SHP77 (cell line): ENCODE measurements at places on chromosomes 7 and 10.
A peak's percentile ranks its signal among the peaks of the same experiment; 100 is the strongest.

- DNase-seq, result no peak
These were observed 186.2 kb upstream of the NPSR1 start for GRCh38 chr7:34471844-34472243.

GRCh38 chr10:14667781-14668180 is 106.9 kb downstream of the FAM107B start:
- DNase-seq, result no peak

GRCh38 chr10:27680006-27680557 is 65.5 kb downstream of the MKX start:
- DNase-seq, result no peak

DNA sequence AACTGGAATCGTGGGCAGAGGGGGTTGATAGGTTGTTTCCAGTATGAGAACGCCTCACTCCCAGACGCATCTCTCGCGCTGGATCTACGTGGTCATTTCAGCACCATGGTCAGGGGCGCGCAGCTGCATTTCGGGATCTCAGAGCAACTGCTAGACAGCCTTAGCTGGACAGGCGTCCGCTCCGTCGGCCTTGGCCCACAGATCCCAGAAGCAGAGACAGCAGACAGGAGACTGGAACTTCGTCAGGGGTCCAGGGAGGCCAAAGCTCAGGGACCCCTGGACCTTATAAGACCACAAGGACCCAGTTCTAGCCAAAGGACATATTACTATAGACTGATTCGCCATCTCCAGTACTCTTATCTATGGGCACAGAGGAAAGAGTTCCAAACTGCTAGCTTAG is 5.3 kb downstream of the NEUROG3 start:
- DNase-seq, result no peak

DNA sequence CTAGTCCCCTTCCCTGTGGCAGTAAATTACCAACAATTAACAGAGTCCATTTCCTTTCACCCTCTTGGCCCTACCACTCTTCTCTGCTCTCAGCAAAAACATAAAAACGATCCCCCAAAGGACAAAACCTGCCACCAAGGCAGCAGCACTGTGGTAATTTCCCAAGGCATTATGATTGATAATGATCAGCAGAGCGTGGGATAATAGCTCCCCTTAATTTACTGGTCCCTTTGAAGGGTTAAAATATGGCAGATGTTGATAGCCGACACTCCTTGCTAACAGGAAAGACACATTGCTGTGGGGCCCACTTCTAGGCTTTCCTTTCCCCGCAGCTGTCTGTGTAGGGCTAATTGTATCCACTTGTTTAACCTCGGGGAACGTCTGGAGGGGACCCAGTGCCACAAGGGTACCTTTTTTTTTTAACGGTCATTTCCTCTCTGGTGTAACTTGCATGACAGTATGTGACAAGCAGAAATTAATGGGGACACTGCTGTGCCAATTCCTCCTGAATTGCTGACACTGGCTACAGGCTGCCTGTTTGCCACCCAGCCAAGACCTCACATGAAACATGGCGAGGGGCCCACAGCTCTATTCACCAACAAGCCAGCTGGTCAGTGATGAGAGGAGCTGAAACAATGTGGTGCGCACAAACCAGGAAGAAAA is 81.3 kb downstream of the CDK6 start:
- DNase-seq, result no peak

DNA sequence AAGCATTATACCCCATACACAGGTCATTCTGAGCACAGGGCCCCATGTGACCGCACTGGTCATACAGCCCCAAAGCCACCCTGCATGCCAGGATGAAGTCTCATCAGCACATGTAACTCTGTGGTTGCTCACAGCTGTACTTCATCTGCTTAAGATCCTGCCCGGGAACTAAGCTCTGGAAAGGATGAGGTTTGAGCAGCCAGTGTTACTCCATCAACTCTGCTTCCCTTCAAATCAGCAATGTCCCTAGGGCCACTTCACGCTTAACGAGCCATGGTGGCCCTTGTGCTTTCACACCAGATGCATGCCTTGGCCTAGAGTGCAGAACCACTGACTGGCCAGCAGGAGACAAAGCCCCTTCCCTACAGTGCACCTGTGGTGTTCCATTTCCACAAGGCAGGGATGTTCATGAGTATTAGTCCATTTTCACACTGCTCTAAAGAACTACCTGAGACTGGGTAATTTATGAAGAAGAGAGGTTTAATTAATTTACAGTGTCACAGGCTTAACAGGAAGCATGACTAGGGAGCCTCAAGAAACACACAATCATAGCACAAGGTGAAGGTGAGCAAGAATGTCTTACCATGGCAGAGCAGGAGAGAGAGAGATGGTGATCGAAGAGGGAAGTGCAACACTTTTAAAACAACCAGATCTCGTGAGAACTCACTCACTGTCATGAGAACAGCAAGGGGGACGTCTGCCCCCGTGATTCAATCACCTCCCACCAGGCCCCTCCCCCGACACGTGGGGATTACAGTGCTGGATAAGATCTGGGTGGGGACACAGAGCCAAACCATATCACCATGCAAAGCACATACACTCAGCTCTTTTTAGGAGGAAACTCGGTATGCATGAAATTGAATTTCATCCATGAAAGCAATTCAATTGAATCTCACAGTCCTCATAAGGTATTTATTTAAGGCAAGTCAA is 149.0 kb upstream of the CDCA7L start:
- peak; percentile 46 for DNase-seq

- peak; percentile 83 for DNase-seq
These were observed 332.5 kb upstream of the ETV1 start for GRCh38 chr7:14321947-14322346.

- DNase-seq, result no peak
These were observed 17.9 kb downstream of the NMT2 start for GRCh38 chr10:15150563-15150962.

GRCh38 chr10:43965033-43965917 is 316.6 kb upstream of the ZNF32 start:
- DNase-seq, result no peak

GRCh38 chr7:43742692-43743091 is 13.4 kb upstream of the COA1 start:
- DNase-seq, result no peak

DNA sequence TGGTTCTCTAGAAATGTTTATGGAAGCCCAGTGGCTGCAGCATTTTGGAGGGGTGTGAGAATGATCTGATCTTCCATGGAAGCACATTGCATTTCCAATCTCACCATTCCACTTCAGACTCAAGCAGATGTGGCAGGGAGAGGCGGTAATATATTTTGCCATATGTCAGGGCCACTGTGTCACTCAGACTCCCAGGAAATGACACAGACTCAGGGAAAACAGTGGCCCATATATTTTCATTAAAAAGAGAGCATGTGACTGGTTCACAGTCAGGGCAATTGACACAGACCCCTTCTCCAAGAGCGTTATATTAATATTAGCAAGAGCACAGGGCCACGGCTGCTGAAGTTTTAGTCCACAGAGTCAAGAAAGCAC is 149.3 kb upstream of the NRP1 start:
- DNase-seq, result peak; percentile 81

DNA sequence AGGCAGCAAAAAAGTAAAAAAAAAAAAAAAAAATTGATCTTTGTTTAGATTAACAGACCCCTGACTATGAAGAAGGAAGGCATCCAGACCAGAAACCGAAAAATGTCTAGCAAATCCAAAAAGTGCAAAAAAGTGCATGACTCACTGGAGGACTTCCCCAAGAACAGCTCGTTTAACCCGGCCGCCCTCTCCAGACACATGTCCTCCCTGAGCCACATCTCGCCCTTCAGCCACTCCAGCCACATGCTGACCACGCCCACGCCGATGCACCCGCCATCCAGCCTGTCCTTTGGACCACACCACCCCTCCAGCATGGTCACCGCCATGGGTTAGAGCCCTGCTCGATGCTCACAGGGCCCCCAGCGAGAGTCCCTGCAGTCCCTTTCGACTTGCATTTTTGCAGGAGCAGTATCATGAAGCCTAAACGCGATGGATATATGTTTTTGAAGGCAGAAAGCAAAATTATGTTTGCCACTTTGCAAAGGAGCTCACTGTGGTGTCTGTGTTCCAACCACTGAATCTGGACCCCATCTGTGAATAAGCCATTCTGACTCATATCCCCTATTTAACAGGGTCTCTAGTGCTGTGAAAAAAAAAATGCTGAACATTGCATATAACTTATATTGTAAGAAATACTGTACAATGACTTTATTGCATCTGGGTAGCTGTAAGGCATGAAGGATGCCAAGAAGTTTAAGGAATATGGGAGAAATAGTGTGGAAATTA is 19.4 kb downstream of the GATA3 start:
- DNase-seq, result no peak

DNA sequence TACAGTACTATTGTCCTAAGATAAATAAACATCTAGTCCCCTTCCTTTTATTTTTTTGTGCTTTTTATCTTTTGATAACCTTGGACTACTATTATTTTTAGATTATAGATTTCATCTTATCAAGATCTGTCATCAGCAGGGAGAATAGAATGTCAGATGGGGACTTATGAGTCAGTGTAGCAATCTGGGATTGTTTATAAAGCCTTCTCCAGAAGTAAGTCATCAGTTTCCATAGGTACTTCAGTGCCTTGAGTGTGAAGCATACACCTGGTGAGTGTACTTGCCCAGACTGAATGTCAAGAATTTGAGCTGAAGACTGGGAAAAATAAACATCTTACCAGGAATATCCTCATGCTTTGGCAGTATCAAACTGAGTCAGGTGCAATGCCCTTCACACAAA is 2.1 kb downstream of the CASD1 start:
- DNase-seq, result no peak

DNA sequence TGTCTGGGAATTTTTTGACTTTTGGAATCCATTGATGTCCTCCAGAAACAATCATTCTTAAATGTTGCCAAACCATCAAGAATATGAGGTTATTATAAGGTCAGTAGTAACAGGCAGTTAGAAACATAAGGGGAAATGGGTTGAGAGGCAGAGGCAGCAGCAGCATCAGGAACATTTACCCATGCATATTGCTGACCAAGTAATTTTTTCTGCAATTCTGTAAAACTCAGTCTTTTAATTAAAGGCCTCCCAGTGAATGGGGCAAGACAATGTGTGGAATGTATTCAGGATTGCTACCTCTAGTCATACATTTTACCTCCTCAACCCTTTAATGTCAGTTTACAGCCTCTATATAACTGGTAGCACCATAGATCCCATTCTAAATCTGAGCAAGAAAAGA is 66.5 kb upstream of the SKAP2 start:
- no peak for DNase-seq

DNA sequence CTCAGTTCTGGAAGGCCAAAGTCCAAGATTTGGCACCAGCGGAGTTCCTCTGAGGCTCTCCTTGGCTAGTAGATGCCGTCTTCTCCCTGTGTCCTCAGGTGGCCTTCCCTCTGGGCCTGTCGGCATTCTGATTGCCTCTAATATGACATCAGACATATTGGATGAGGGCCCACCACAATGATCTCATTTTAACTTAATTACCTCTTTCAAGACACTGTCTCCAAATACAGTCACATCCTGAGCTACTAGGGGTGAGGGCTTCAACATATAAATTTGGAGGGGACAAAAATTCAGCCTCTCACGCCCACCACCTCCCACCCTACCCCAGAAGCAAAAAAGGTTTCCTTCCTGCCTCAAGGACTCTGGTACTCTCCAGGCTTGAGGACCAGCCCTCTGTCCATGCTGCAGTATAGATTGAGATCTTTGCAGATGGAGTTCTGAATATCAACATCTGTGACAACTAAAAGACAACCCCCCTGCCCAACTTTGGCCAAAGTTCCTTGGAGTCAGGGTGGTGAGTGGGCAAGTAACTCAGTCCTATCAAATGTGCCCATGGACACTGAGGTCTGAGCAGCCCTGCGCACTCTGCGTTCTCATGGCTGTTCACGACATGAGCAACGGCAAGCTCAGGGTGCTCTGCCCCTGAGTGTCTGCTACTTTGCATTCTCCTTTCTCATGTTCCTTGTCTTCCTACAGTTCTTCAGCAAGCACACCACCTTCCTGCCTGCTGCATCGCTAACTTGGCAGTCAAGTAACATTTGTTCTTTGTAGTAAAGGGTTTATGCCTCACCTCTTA is 11.5 kb downstream of the TMEM176B start:
- no peak for DNase-seq

- no peak for DNase-seq
These were observed 26.1 kb upstream of the GRID1 start for GRCh38 chr10:86392723-86393094.

DNA sequence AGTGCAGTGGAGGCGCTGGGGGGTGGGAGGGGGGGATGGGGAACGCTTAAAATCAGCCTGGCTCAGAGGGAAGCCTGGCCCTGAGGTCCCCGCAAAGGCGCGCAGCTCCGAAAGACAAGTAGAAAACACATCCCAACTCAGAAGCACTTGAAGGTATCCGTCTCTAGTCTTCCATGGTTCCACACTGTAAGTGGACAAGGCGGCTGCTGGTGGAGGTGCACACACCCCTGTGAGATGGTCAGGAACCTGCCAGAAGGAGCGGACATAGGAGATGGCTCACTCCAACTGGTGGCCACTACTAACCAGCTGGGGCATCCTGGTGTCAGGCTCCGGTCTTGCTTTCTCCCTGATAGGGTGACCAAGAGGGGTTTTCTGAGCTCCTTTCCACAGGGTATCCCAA is 41.7 kb downstream of the CTBP2 start:
- DNase-seq, result no peak

GRCh38 chr10:121240011-121240410 is 358.2 kb downstream of the FGFR2 start:
- DNase-seq, result no peak

- DNase-seq, result no peak
These were observed 375.5 kb upstream of the LRRTM3 start for GRCh38 chr10:66550351-66550750.

GRCh38 chr10:65559369-65559768 is 1366.5 kb upstream of the LRRTM3 start:
- DNase-seq, result no peak

DNA sequence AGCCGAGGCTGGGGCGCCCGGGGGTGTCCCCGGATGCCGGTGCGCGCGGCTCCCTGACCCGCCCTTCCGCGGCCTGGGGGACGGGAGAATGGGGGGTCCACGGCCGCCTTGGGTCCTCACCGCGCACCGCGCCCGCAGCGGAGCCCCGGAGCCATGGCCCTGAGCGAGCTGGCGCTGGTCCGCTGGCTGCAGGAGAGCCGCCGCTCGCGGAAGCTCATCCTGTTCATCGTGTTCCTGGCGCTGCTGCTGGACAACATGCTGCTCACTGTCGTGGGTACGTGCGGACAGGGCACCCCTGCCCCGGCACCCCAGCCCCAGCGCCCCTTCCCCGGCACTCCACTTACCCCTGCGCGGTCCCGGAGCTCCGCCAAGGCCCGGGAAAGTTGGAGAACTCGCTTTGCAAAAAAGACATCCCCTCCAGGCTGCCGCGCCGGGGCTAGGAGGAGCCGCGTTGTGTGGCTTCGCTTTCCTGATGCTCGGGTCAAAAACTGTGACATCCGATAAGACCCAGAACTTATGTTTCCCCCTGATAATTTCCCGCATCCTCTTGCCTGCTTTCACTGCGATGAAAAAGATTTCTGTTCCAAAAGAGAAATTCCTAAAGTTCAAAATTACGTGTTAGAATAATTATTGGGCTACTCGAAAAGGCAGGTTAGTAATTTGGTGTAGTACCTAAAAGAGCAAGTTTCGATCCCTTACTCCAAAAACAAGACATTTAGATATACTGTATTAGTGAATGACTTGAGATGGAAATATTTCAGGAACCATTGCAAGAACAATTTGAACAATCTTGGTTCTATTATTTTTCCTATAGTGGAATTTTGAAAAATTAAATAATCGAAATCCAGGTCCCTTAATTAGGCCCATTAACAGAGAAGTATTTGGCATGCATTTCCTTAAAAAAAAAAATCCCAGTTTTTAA is 888 bp downstream of the SLC18A2 start:
- no peak for DNase-seq
